ENCODE measurements at places on chromosomes 16 and 17. TPM values are rescaled to one million over a fixed set of nuclear protein-coding genes. Genes with fewer than 3 reads are reported as not detected.

The EIF4A3 gene
- 154 TPM for total RNA-seq

The SOX15 gene
- 0.30 TPM for total RNA-seq

The FDXR gene
- total RNA-seq, result 45.0 TPM

The ADGRG3 gene
- total RNA-seq, result not detected

The XAF1 gene
- total RNA-seq, result 11.9 TPM

The LDHD gene
- 1.8 TPM for total RNA-seq

The UTS2R gene
- total RNA-seq, result not detected

The RPH3AL gene
- 2.7 TPM for total RNA-seq

The ANKS4B gene
- not detected for total RNA-seq

The WFIKKN2 gene
- 0.09 TPM for total RNA-seq
